Left ventricle myocardium inferior (tissue), 1 donor: ENCODE measurements at places on chromosomes 4 and X.

- DNase-seq = no peak
These were observed 320.9 kb downstream of the EVC2 start for GRCh38 chr4:5387457-5387856.

DNA sequence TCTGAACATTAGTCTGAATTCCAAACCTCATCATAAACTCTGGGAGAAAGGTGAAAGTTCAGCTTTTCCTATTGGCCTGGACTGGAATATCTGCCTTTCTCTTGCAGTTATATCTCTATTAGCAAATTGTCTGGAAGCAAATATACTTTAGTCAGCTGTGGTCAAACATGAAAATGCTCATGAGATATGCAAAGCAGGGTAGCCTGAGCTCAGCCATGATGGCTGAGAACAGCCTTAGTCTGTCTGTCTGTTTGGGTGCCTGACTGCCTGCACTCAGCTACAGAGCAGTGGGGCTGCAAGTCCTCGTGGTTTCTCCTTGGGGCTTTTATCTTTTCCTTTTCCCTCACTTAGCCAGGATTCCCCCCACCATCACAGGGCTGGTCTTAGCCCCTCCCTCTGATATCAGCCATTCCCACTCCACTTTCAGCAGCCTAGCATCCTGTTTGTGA is 19.5 kb upstream of the PGRMC2 start:
- no peak for DNase-seq

- DNase-seq = peak; percentile 48
These were observed 8.3 kb upstream of the DAPP1 start for GRCh38 chr4:99808260-99808857.

- no peak for DNase-seq
These were observed 78.8 kb downstream of the DMD start for GRCh38 chrX:33132569-33132968.

GRCh38 chrX:123223409-123223808 is 39.3 kb downstream of the GRIA3 start:
- no peak for DNase-seq

DNA sequence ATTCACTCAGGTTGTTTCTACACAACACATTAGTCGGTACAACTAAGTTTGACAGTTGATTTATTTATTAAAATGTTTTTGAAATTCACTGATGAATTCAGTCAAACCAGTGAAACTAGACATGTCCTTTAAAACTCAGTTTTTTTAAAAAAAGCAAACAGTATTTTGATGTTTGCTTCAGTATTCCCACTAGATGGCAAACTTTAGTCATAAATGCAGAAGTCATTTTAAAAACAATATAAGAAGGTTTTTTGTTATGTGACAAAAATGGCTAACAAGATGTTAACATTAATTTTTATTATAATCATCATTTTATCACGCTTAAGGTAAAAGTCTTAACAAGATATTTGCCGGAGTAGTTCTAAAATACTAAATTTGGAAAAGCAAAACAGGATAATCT is 1337.8 kb upstream of the DIAPH2 start:
- no peak for DNase-seq

DNA sequence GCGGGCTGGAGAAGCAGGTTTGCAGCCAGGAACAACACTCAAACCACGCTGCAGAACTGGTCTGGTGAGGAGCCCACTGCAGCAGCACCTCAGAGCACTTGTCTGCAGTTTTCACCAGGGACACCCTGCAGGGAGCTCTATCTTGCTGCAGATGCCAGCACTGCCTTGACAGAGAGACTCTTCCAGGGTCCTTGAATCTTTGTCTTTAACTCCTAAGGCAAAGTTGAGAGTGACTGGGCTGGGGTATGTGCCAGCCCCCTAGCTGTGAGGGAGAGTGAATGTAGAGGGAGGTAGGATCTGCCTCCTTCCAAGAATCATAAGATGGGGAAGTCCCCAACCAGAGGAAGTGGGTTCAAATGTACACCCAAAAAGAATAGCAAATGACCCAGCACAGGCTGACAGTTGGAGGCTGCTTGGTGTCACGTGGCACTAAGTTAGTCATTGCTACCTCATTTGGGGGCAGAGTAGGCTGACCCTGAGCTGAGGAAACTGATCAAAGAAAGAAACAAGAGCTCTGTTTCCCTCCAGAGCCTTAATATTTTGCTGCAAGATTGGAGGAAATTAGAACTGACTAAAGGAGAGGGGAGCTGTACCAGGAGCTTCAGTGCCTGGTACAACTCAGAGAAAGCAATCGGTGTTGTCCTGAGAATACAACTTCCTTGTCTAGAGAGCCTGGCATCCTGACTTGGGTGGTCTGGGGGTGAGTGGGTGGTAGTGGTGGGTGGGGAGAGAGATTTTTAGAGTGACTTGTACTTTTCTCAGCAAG is 28.2 kb upstream of the HUWE1 start:
- no peak for DNase-seq

DNA sequence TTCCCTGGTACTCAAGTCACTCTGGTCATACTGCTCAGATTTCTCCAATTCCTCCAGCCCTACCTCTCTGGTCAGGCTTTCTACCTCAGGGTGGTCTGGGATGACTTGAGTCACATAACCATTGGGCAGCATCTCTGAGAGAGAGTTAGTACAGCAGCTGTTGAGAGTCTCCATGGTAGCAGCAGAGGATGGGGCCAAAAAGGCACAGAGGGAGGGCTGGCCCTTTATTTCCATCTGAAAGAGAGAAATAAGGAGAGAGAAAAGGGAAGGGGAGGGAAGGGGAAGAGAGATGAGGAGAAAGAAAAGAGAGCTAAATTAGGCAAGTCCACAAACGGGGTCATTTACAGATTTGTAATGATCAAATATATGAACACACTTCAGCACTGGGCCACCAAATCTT is 149.1 kb upstream of the ARHGEF9 start:
- DNase-seq = no peak
